ENCODE measurements at places on chromosomes 1 and 21.

- DNase-seq: no peak
Measured at GRCh38 chr1:61448914-61449313, 276.0 kb downstream of the TM2D1 start.

DNA sequence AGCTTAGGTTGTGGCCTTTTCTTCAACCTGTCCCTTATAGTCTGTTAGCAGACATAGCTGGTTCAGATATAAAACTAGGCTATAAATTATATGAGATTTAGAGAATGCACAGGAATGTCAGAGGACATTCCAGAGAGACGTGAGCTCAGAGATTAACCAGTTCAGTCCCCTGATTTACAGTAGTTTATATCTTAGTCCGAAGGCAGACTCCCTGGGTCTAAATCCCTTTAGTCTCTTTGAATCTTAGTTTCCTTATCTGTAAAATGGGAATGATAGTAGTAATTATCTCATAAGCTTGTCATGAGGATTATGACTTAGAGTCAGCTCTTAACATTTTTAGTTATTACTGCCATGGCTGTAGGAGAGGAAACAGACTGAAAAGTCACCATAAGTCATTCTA lies 45.5 kb upstream of the PLXNA2 start:
- no peak for DNase-seq

GRCh38 chr21:44049606-44050005 lies 37.5 kb downstream of the TRAPPC10 start:
- DNase-seq: no peak

- no peak for DNase-seq
Measured at GRCh38 chr1:174243451-174244000, 84.2 kb downstream of the RABGAP1L start.

DNA sequence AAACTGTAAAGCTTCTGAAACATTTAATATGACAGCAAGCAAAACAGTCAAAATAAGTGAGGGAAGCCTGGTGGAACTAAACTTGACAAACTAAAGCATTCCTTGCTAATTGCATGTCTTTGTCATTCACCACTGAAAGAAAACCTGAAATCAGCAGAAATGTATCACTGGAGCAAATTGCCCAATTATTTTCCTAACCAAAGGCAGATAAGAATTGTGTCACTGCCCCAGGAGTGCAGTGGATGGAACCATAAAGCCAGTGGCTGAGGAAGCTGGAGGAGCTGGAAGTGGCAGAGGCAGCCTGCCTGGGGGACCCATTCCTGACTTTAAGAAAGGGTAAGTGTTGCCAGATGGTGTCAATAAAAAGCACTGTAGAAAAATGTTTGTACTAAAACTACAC lies 2.7 kb upstream of the SLC30A10 start:
- DNase-seq: no peak

DNA sequence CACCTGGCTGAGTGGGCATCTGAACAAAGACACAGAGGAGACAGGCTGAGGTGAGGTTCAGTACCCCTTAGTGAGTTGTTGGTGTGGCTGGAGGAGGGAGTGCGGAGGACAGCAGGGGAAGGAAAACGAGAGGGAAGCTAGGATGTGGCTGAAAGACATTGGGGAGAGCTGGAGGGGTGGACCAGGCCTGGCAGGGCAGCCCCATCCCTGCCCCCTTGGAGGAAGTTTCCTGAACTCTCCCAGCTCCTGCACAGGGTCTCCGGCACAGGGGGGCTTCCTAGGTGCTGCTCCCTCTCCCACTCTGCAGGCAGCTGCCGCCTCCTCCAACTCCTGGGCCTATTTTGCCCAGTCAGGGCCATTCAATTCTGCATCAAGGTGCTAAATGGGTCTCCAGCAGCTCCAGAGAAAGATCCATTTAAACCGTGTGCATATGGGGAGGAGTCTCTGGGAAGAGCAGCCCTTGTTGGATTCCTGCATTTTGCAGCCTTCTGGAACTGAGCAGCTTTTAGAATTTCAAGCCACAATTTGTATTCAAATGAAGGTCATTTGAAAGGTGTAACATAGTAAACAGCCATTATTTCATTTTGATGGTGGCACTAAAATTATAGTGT lies 193.9 kb downstream of the CAMTA1 start:
- DNase-seq: no peak
